Pons (tissue), 1 donor: ENCODE measurements at places on chromosomes 6 and 20.

GRCh38 chr6:161211380-161212035 lies 62.4 kb downstream of the AGPAT4 start:
- no peak for DNase-seq

DNA sequence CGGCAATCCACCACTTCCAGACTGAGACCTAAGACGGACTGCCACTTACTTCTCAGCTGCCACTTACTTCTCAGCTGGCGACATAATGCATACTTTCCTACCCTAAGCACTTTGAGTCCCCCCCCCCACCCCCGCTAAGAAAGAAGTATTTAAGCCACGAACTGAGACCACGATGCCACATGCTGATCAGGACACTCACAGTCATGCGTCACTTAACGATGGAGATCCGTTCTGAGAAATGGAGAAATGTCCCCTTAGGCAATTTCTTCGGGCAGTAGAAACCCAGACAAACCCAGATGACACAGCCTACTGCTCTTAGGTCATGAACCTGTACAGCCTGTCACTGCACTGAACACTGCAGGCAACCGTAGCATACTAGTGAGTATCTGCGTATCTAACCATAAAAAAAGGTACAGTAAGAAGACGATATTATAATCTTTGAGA lies 690 bp downstream of the IFNGR1 start:
- DNase-seq, result peak; percentile 65

DNA sequence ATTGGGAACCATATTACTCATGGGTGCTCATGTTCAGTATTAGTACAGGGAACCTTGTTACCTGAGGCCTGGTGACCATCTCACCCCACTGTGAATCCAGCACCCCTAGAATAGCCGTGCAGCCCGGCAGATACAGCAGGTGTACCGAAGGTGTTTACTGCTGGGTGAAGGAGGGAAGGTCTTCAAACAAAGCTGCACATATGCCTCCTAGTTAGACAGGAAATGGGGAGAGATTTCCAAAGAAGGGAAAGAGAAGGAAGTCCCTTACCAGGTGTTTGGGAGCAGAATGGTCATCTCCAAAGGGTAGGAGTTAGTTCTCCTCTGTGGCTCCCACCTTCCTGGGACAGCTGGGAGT lies 2.4 kb upstream of the CST1 start:
- DNase-seq, result no peak

DNA sequence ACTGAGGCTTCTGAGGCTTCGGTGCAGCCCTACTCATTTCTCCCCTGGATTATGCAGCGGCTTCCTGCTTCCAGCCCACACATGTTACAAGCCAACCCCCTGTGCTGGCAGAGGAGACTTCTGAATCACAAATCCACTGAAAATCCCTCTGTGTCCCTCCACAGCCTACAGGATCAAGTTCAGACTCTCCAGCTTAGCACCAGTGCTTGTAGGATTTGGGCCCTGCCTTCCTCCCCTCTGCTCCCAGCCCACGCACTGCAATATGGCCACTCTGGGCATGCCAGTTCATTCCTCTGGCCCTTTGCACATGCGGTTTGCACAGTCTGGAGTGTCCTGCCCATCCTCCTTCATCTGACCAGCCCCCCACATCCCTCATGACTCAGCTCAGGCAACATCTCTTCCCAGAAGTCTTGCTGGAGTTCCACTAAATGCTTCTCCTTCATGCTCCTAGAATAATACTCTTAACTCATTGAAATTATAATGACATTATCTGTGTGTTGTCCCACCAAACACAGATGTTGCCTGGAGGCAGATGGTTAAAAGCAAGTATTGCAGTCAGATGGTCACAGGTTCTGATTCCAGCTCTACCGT lies 15.9 kb upstream of the MDGA1 start:
- no peak for DNase-seq

DNA sequence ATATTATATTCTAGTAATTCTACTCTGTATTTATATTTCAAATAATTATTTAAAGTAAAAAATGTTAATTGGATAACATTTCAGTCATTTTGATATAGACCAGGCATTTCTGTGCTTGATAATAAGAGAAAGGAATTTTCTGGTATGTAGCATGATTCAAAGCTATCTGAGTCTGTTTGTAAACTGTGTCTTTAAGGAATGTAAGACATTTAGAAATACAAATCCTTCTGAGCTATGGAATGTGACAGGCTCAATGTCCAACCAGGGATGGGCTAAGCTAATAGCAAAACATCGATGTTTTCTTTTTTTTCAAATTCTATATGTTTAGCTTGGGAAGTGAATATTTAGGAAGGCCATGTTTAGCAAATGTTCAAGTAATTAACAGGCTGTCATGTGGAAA lies 41.5 kb upstream of the FAM83B start:
- no peak for DNase-seq

DNA sequence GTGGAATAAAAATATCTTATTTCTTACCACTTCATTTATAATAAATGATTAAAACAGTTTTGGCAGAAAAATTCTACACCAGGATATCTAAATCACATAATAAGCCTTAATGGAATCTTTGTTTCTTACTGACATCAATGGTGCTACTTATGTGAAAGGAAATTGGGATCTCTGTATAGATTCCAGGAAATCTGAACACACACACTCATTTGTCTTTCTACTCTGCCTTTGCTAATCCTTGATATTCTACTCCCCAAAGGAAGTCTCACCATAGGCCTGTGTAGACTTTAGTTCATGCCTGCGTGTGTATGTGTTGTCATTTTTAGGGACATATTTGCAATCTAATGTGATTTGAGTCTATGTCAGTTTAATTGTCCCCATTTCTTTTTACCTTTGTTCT lies 7.9 kb downstream of the ADGRB3 start:
- peak; percentile 88 for DNase-seq

GRCh38 chr6:146883640-146884531 lies 285.1 kb downstream of the ADGB start:
- no peak for DNase-seq

DNA sequence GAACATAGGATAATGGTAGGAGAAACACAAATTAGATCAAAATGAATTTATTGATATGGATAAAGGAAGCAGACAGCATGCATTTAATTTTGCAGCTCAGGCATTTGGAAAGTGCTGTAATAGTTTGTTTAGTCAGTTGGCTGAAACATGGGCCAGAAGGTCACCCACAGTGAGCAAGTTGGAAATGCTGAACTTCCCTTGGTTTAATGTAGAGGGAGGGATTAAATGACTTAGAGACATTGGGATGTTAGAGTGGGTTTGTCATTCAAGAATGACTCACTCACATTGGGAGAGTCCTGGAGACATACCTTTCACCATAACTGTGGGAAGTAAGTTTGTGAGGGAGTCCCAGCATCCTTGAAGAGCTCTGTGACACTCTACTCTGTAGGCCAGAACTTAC lies 231.5 kb upstream of the PLCB4 start:
- DNase-seq, result no peak

DNA sequence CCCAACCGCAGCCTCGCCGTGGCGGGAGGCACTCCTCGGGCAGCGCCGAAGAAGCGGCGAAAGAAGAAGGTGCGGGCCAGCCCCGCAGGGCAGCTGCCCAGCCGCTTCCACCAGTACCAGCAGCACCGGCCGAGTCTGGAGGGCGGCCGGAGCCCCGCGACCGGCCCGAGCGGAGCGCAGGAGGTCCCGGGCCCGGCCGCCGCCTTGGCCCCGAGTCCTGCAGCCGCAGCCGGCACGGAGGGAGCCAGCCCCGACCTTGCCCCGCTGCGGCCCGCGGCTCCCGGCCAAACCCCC lies 525 bp downstream of the PNRC1 start:
- no peak for DNase-seq

- DNase-seq, result no peak
Observed at GRCh38 chr6:101224751-101225150, 168.8 kb upstream of the GRIK2 start.

DNA sequence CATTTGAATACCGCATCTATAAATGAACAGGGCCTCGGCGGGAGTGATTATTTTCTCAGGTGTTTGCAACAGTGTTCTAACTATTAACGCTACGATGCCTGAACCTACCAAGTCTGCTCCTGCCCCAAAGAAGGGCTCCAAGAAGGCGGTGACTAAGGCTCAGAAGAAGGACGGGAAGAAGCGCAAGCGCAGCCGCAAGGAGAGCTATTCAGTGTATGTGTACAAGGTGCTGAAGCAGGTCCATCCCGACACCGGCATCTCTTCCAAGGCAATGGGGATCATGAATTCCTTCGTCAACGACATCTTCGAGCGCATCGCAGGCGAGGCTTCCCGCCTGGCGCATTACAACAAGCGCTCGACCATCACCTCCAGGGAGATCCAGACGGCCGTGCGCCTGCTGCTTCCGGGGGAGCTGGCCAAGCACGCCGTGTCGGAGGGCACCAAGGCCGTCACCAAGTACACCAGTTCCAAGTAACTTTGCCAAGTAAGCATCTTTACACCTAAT lies 70.9 kb downstream of the HFE start:
- DNase-seq, result peak; percentile 100

GRCh38 chr20:5114403-5114802 lies 5.4 kb downstream of the PCNA start:
- no peak for DNase-seq

DNA sequence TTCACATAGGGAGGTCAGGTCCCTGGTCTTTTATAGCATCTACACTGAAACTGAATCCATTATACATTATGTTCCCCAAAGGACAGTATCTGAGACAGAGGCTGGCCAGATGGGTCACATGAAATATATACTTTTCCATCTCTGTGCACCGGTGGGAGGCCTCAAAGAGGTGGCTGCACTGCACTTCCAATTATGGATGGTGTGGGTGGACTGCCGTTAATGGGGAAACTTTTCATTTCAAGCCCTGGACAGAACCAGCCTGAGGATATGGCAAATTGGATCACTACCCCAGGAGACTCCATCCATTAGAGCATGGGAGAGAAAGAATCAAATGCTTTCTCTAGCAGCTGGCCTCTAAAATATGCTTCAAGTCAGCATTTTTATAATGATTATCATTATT lies 280.5 kb upstream of the OPRM1 start:
- no peak for DNase-seq

DNA sequence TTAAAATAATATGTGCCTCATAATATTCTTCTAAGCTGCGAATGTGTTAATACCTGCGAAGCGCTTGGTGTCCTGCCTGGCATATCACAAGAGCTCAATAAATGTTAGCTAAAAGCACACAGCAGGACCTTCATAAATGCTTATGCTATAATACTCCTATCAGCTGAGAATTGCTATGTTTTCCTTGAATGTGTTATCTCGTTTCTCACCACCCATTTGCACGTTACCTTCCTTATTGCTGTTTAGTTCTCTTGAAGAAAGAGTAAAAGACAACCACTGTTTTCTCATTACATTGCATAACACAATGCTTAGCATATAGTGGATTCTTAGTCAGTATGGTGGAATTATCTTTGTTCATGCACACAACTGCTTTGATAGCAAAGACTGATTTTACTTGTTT lies 76.6 kb downstream of the EDN1 start:
- no peak for DNase-seq

DNA sequence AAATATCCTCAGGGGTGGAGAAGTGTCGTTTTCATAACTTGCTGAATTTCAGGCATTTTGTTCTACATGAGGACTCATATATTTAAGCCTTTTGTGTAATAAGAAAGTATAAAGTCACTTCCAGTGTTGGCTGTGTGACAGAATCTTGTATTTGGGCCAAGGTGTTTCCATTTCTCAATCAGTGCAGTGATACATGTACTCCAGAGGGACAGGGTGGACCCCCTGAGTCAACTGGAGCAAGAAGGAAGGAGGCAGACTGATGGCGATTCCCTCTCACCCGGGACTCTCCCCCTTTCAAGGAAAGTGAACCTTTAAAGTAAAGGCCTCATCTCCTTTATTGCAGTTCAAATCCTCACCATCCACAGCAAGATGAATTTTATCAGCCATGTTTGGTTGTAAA lies 20.3 kb upstream of the MAPK13 start:
- DNase-seq, result no peak

GRCh38 chr20:50083034-50083433 lies 29.9 kb downstream of the UBE2V1 start:
- no peak for DNase-seq

DNA sequence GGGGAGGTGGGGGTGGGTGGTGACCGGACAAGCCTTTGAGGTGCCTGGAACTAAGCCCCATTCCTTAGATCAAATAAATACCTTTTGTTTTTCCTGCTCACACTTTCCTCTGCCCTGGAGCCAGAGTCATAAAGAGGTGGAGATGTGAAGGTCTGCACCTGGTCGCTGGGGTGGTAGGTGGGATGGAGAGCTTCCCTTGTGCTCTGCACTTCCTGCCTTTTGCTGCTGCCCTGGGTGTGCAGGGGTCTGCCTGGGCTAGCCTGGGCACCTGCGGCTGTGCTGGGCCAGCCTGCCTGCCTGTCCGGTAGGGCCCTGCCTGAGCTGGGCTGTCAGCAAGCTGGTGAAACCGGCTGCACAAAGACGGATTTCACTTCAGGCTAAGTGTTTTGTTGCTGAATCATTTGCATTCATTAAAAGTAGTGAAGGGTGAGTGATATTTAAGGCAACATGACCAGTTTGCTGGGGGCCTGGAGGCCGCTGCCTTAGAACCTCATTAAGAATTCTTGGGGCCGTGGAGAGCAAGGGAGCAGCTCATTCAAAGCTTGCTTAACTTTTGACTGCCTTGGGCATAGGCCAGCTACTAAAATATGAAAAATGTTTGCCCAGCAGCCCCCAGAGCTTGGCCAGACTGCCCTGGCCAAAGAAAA lies 20.5 kb downstream of the PTK7 start:
- no peak for DNase-seq

DNA sequence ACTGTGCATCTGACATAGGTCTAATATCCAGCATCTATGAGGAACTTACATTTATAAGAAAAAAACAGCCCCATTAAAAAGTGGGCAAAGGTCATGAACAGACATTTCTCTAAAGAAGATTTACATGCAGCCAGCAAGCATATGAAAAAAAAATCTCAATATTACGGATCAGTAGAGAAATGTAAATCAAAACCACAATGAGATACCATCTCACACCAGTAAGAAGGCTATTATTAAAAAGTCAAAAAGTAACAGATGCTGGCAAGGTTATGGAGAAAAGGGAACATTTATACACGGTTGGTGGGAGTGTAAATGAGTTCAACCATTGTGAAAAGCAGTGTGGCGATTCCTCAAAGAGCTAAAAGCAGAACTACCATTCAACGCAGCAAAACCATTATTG lies 13.1 kb downstream of the METTL24 start:
- DNase-seq, result no peak

DNA sequence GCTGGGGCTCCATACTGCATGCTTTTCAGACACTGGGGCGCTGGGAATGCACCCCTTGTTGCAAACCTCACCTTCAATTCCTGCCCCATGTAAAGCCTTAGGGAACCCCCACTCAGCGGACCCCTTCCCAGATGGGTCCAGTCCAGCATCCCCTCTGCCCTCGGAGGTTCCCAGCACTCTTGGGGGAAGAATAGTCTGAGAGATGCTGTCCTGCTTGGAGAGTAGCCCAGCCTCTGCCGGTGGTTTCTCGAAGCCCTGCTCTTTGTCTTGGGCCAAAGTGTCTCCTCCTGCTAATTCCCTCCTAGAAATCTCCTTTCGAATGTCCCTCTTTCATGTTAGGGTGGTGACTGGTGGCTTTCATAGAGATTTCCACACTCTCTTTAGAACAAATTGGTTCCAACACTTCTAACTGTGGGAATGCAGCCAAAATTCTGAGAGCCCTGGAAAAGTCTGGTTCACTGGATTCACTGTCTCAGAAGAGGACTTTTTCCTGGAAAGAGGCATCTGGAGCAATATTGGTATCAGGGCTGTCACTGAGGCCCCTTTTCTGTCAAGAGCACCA lies 24.9 kb upstream of the SULF2 start:
- no peak for DNase-seq
